ENCODE measurements at places on chromosomes 2 and 18.

GRCh38 chr2:177796011-177796410 lies 276.6 kb downstream of the PDE11A start:
- no peak for DNase-seq

DNA sequence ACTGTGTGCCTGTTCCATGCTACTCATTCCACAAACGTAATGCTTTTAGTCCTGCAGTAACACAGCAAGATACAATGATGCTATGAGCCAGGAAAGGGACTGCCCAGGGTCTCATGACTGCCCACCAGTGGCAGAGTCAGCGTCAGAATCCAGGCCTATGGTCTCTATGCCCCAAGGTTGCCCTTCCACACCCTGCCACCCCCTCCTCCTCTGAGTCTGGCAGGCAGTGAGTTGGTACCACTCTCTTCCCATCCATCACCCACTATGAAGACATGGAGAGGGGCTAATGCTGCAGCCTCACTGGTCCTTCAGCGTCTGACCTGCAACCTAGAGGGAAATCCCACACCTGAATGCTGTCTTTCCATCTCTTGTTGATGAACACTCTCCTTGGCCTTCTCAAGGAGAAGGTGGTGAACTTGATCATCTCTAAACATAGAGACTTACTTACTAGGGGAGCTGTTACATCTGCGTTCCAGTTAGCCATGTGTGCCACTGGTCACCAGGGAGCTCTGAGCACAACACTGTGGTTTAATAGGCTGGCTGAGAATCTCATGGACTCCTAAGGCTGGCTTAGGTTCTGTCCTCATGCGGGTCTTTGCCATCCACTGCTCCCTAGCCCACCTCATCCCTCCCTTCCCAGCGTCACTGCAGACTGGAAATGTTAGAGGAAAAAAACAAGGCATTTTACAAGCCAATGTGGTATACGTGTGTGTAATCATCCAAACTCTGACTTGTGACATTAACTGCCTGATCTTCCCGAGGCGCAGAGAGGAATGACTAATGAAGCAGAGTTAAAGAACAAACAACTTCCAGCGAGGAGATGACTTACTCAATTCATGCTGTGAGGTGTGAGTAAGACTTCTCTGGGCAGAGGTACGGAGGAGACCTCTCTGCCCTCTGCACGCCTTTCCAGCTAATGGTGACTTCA lies 28.8 kb downstream of the STEAP3 start:
- no peak for DNase-seq

- DNase-seq: no peak
Measured at GRCh38 chr2:100568989-100569388, 6.2 kb downstream of the PDCL3 start.

GRCh38 chr18:62784966-62785413 lies 69.6 kb downstream of the PHLPP1 start:
- no peak for DNase-seq

- DNase-seq: peak; percentile 5
Measured at GRCh38 chr18:72542984-72543356, 1.2 kb downstream of the CBLN2 start.

DNA sequence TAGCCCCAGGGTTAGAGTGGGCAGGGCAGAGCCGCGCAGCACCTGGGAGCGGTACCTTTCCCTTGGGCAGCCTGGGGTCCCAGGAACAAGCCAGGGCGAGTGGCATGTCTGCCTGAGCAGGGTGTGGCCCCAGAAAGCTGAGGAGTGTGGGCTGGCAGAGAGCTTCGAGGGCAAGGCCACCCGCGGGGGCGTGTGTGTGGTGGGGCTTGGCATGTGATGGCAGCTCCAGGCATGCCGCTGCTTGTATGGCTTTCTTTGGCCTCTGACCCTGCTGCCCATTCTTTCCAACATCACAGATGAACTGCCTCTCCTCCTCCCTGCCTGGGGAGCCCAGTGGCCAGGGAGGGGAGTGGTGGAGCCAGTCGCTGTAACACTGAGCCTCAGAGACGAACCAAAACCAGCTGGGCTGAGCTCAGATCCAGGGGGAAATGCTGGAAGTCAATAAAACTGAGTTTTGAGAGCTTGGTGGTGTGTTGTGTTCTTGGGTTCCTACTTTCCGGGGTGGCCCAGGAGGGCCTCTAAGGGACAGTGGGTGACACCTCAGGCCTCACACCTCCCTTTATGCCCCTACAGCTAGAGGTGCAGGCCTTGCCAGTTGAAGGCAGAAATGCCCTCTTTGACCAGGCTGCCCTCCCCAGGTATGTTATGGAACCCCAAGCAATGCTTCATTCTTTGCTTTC lies 7.4 kb downstream of the DNAJB2 start:
- no peak for DNase-seq

DNA sequence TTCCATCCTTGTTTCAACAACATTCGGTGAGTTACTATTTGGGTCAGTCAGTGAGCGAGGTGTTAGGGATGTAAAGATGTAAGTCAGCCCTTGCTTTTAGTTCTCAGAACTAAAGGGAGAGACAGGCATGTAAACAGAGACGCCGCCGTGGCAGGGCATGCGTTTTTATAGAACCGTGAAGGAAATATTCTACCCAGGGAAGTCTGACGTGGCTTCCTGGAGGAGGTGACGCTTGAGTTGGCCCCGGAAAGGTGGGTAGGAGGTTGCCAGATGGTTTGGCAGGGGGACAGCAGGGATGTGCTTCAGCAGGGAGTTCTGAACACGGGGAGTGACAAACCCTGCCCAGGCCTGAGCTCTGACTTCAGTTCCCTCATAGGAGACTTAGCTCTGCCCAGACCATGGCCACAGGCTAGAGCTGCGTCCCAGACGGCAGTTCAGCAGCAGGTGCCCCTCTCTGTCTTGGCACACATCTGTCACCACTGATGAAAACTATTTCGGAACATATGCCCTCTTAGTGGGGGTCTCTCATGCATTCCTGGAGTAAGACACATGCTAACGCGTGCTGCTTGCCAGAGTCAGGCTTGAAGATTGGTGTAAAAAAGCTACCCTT lies 23.4 kb upstream of the RPL31 start:
- no peak for DNase-seq

- DNase-seq: no peak
Measured at GRCh38 chr2:231425291-231425810, 29.8 kb downstream of the B3GNT7 start.

- DNase-seq: no peak
Measured at GRCh38 chr18:44520981-44521667, 159.6 kb upstream of the SETBP1 start.

DNA sequence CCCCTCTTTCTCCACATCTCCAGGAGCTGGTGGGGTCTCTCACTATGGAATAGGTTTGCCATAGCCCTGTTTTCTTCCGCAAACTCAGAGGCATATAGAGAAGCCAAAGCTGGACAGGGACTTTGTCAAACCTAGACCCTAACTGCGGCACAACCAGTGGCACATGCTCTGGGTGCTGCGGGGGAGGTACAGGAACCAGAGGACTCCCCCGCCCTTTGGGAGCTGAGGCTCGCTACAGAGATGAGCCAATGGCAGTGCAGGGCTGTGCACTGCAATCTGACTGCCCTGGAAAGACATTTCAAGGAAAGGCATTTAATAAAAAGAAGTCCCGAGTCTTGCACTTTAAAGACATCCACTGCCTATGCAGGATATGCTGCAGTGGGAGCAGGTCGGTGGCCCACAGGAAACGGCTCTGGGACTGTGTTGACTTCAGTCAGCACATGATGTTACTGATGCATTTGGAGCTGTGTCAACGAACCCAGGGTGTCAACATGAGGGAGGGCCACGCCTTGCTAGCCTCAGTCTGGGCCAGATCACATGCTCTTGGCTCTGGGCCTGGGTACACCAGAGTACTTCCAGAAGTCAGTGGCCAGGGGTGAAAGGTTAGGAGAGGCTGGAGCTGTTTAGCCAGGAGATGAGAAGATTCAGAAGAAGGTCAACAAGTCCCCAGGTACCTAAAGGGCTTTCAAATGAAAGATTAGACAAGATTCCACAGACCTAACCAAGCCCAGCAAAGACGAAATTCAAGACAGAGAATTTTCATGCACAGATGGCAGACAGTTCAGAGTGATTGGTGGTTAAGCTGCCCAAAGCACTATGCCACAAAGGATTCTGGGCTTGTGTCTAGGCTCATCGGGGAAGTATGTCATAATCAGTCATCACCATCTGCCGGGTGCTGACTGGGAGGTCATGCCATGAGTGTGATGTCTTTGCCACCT lies 8.2 kb downstream of the SLC35F6 start:
- peak; percentile 55 for DNase-seq

DNA sequence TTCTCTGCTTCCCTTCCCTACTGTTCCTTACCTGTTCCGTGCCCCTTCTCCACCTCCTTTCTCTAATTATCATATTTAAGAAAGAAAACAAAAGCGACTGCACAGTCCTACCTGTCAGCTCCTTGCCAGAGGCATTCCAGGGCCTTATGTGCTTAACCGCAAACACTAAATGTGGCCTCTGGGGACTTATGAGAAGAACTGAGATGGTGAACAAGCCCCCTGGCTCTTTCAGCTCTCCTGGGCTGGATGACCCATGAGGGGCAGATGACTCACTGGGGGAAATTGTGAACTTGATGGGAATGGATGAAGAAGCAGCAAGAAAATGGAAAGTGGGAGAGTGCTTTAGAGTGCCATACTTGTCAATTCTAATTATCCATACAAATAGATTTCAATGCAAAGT lies 106.3 kb upstream of the LYPD1 start:
- no peak for DNase-seq

Measured in activated CD4-positive, alpha-beta T cell treated with anti-CD3 and anti-CD28 coated beads for 36 hours (primary cell).